DMS 273 treated with DMSO at 0.1 percent for 48 hours (cell line): ENCODE measurements at places on chromosomes 6 and 20.

DNA sequence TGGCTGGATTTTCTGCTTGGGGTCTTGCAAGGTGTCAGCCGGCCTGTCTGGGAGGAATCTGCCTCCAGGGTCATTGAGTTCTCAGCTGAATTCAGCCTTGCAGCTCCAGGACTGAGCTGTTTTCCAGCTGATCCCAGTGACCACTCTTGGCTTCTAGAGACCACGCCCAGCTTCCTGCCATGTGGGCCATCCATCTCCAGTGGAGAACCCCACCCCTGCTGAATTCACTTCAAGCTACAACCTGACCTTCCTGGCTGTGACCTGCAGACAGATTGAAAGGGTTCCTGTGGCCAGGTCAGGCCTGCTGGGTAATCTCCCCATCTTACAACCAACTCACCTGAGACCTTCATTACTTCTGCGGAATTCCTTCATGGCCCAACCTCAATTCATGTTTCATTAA is 26.5 kb upstream of the SYNDIG1 start:
- DNase-seq, result no peak

- peak; percentile 13 for DNase-seq
These were observed 61.9 kb upstream of the NRSN1 start for GRCh38 chr6:24064106-24064505.

DNA sequence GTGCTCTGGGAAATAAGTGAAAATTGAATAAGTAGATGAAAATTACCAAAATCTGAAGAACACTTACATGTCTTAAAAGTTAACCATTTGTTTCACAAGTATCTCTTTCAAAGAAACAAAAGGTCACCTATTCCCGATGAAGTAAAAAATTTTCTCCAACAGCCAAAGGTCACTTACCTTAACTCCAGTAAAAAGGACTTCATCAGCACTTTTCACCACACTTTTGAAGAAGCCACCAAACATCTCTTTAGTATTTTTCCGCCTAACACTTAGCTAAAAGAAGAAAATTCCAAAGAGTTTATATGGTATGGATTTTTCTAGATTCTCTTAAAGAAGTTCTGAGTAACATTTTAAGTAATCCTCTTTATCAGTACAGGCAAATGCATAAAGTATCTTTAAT is 17.3 kb downstream of the SNX5 start:
- no peak for DNase-seq

GRCh38 chr6:56995347-56995902 is 40.5 kb downstream of the BEND6 start:
- DNase-seq, result no peak

- DNase-seq, result no peak
These were observed 170.6 kb upstream of the THBS2 start for GRCh38 chr6:169424149-169424804.

GRCh38 chr6:3230256-3230882 is 2.9 kb upstream of the TUBB2B start:
- DNase-seq, result no peak

GRCh38 chr6:68502946-68503345 is 132.1 kb upstream of the ADGRB3 start:
- DNase-seq, result no peak

- no peak for DNase-seq
These were observed 4.5 kb downstream of the C20orf204 start for GRCh38 chr20:64040231-64041039.

- no peak for DNase-seq
These were observed 3.7 kb upstream of the DEK start for GRCh38 chr6:18268066-18268465.

DNA sequence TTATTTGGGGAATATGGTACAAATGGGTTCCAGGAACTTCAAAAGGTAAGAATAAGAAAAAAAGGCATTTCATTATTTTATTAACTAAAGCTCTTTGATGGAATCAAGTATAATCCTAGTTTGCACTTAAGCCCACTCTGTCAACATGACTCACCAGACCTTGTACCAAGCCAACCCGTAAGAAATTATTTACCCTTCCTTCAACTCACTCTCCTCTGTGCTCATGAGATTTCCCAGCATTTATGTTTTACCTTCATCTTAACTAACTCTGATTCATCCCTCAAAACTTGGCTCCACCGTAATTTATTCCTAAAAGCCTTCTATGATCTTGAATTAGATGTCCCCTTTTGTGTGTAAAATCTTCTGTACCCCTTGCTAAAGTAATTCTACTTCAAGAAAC is 308.7 kb downstream of the PKHD1 start:
- no peak for DNase-seq

DNA sequence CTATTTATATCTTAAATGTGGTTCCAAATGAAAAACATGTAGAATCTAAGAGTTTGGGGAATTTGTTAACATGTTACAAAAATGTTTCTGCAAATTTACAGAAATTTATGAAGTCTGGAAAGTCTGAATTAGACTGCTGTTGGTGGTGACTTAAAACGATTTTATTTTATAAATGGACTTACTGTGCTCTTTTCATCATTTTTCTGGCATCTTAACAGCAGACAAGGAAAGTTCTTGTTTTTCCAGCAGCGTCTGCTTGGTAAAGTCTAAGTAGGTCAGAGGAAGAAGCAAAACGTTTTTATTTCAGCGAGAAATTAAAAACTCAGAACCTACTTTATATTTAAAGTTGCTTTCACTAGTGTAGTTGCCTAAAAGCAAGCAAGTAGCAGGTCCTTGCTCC is 48.6 kb upstream of the COL9A1 start:
- DNase-seq, result no peak

- DNase-seq, result no peak
These were observed 192.2 kb upstream of the LRFN2 start for GRCh38 chr6:40779409-40779808.

- DNase-seq, result no peak
These were observed 36.9 kb upstream of the SLCO4A1 start for GRCh38 chr20:62605236-62605943.

GRCh38 chr20:37438464-37439222 is 82.4 kb upstream of the NNAT start:
- DNase-seq, result no peak

GRCh38 chr6:44166591-44167184 is 8.1 kb downstream of the CAPN11 start:
- DNase-seq, result no peak

DNA sequence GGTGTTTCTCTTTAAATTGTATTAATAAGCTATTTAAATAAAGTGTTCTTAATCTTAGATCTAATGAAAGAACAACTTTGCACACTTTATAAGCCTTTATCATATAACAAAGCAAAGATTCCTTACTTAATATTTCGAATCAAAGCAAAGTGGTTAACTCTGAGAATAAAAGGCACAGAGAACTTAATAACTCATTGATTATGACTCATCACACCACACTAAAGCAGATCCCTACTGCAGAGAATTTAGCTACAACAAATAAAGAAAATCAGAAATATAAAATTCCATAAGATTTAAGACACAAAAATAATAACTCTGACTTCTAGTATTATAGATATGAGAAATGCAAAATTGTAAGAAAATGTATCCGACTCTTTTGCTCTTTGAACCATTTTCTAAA is 135.6 kb upstream of the RUNX2 start:
- DNase-seq, result no peak

DNA sequence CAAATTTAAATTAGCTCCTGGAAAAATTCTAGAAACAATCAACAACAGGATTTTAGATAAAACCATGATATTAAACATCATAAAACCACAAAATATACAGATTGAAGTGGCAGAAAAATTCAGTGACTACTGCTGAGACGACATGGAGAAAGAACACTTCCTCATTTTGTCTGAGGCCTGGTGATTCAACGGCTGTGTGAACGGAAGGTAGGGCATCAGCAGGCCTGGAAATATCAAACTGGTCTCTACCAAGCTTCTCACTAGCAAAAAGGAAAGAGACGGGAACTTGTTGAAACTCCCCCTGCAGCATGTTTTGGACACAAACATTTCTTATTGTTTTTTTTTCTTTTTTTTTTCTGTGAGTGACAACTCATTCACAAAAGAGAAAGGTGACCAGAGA is 58.0 kb upstream of the AHI1 start:
- DNase-seq, result no peak

DNA sequence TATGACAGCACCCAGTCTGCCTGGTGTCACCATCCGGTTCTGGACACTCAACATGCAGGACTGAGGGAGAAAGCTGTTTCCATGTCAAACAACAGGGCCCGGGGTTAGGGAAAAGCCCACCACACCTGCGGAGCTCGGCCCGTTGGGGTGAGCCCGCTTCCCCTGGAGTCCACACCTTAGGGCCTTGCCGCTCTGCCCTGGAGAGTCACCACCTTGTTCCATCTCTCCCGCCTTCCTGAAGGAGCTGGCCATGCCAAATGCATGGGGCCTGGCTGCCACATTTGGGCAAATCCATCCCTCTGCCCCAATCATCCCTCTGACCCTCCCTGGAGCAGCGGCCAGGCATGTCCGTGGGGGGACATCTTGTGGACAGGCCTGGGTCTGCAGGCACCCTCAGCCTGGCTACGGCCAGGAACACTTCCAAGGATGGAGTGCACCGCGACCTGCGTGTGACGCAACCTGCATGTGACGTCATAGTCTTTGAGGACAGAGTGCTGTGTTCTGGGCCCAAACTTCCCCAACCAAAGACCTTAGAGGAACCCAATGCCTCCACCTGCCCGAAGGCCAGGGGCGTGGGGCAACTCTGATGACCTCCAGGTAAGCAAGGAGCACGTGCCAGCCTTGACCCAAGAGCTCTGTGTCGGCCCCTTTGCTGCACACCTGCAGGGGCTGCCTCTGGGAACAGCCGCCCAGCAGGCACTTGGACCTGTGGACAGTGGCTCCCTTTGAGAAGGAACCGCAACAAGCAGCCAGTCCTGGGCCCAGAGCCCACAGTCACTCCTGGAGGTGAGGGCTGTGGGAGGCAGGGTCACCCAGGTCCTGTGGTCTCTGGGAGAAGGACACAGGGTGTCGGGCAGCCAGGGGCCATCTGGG is 1.7 kb downstream of the CABLES2 start:
- no peak for DNase-seq

- DNase-seq, result no peak
These were observed 162.8 kb downstream of the ZFAND3 start for GRCh38 chr6:37982317-37982716.

GRCh38 chr6:79173378-79173777 is 61.1 kb downstream of the HMGN3 start:
- DNase-seq, result no peak

GRCh38 chr6:144544266-144544830 is 259.2 kb downstream of the UTRN start:
- DNase-seq, result no peak

- no peak for DNase-seq
These were observed 117.9 kb downstream of the LRRC1 start for GRCh38 chr6:53912661-53913060.

DNA sequence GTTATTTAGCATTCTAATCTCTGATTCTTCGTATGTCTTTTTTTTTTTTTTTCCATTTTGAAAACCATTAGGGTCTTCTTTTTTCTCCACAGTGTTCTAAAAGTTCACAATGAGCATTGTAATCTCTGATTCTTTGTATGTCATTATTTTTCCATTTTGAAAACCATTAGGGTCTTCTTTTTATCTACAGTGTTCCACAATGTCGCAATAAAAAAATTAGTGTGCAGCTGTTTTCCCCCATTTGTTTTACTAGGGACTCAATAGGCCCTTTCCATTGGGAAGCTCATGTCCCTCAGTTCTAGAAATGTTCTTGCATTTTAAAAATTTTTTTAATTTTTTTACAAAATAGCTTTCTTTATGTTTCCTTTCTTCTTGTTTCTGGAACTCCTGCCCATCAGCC is 64.2 kb downstream of the RNF182 start:
- no peak for DNase-seq

DNA sequence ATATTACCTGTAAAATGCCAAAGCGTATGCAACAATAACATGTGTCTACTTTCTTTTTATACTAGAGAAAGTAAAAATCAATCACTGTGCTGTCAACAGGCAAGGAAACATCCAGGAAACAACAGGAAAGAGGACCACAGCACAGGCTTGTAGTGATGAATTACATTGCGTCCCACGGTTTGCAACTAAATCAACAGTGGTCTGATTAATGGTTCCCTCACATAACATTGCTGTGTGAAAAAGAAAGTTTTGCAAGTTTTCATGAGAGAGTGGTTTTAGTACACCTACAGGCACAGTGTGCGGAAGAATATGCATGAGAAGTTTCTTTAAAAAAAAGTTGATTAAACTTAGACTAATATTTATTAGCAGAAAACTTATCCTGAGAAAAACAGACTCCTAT is 329.5 kb upstream of the HSF2 start:
- DNase-seq, result no peak

DNA sequence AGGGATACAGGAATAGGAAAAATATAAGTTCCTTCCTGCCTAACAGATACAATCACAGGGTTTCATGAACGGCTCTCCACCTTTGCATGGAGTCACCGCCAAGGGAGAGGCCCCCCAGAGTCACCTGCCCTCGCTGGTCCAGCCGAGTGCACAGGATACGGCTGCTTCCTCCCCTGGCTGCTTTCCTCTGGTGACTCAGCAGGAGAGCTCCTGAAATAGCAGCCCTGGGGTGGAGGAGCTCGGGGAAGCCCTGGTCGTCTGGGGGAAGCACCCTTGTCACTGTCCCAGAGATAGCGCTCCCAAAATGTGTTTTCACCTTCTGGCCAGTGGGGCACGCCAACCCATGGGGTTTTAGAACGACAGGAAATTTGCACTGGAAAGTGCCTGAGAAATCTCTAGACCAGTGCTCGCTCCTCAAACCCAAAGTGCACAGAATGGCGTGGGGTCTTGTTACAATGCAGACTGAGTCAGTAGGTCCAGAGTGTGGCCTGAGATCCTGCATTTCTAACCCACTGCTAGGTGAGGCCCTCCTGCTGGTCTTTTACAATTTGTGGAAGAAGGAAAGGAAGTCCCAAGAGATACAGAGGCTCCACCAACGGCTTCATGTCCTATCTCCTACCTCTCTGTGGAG is 35.9 kb upstream of the FAM50B start:
- DNase-seq, result no peak

DNA sequence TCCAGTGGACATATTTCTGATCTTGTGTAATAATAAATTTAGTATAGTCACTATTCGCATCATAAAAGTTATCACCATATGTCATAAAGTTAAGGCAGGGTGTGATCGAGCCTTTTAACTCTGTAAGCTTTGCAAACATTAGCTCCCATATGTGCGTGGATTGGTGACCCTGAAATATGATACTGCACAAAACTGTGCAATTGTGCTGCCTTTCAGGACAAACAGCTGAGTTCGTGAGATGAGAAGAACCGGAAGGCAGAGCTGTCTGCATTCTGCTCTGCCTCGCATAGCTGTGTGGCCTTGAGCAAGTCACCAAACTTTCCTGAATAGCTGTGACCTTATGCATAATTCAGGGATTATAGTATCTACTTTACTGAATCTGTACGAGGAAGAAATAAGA is 3.2 kb upstream of the PLEKHG1 start:
- DNase-seq, result no peak
